ENCODE measurements at places on chromosomes 5 and 9. TPM values are rescaled to one million over a fixed set of nuclear protein-coding genes. Genes with fewer than 3 reads are reported as not detected.

GZMA gene
- 14.9 TPM for polyA plus RNA-seq

DNA sequence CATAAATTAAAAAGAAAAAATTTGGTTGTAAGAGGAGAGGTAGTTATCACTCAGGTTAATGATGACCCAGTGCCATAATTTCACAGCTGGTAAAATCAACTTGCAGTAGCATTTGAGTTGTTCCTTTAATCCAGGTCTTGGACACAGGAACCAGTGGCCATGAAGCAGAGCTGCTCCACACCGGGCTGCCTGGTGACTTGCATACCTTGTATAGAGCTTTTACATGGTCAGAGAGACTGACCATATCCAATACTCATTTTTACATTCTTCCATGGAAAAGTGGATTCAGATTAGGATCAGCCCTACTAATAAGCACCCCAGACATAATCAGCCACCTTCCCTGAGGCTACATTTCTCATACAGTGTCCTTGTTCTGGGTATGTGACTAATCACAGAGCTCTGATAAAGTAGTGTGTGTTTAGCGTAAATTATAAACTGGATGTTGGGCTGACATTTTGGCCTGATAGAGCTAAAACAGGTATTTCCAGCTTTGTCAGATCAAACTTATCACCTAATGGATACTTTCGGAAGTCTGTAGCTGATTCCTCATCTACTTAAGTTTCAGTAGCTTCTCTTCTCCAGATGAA, 77.0 kb upstream of the ZSWIM6 start:
- peak; percentile 58 for DNase-seq
- no peak overlapping the region for H3K27ac ChIP-seq
- H3K4me3 ChIP-seq = no peak overlapping the region
- peaks cover 3% of the 10 kb centered on the region for H3K4me1 ChIP-seq
- H3K27me3 ChIP-seq = no peaks in the 10 kb centered on the region

DNA sequence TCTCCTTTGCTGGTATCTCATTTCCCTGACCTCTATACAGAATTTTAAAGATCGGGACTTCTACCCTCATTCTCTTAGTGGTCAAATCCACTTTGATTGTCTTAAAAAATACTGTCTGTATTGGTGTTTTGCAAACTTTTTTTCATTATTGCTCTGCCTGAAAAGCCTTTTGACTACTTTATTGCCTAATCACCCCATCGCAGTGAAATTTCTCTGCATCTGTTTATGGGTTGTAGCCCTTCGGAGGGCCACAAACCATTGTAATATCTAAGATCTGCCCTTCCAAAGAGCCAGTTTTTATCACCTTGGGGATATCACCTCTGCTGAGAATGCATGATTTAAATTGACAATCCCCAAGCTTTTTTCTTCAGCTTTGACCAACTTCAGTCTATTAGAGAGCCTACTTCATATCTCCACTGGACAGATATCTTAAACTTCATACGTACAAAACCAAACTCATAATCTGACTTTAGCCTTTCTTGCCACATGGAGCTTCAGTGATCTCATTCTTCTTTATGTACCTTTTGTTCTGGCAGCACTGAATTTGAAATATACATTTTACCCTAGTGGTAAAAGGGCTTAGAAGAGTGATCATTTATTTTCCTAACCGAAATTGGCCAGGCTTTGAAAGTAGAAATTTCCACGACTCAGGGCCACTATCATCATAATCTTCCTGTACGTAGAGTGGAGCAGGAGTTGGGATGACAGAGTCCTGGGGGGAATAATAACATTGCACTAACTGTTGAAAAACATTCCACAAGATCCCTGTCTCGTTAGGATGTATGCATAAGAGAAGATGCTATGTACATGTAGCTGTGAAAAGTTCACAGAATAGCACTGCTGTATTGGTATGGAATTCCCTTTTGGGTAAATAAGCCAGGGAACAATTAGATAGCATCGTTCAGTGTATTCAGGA, 21.4 kb downstream of the KIF2A start:
- DNase-seq = no peak
- no peaks in the 10 kb centered on the region for H3K27me3 ChIP-seq
- H3K4me1 ChIP-seq = no peaks in the 10 kb centered on the region
- no peak overlapping the region for H3K4me3 ChIP-seq
- peaks cover 3% of the 10 kb centered on the region for H3K36me3 ChIP-seq

DNA sequence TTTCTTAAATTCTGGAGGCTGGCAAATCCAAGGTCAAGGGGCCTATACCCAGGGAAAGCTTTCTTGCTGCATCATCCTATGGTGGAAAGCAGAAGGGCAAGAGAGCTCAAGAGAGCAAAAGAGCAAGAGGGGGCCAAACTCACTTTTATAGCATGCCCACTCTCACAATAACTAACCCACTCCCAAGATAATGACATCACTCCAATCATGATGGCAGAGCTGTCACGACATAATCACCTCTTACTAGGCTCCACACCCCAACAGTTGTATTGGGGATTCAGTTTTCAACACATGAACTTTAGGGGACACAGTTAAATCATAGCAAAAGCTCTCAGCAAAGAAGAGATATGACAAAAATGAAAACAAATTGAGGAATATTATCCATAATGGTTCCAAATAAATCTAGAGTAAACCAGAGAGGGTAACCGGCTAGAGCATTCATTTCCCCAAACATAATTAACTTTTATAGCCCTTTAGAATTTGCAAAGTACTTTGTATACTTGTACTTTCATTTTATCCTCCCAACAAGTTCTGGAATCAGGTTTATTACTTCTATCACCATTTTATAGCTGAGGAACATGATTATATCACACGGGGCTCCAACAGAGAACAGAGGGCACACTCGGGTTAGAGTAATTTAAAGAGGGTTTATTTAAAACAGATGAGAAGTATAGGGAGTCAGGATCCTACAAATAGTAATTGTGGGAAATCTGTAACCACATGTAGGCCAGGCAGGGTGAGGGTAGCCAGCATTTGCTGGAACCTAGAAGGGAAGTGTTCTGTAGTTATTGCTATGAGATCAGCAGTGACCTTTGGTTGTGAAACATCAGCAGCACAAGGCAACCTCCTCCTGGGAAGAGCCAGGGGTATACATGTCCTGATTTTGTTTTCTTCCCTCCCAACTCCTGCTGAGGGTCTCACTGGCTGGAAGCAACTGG, 7.2 kb upstream of the TARS1 start:
- peaks cover 7% of the 10 kb centered on the region for H3K4me1 ChIP-seq
- H3K27me3 ChIP-seq = no peaks in the 10 kb centered on the region

GRCh38 chr5:72248410-72248981, 71.5 kb downstream of the MRPS27 start:
- H3K27me3 ChIP-seq = no peaks in the 10 kb centered on the region
- H3K4me1 ChIP-seq = no peaks in the 10 kb centered on the region
- DNase-seq = no peak

DNA sequence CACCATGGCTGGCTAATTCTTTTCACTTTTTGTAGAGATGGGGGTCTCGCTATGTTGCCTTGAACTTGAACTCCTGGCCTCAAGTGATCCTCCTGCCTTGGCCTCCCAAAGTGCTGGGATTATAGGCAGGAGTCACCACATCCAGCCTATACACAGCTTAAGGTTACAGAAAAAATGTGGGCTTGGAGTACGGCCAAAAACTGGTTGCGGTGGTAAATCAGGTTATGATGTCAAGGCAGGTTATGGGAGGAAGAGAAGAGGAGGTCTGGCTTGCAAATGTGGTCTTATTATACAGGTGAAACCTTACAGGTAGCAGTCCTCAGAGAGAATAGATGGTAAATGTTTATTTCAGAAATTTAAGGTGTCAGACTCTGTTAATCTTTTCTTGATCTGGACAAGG, 30.7 kb upstream of the SYK start:
- peaks cover 7% of the 10 kb centered on the region for H3K4me1 ChIP-seq
- no peaks in the 10 kb centered on the region for H3K36me3 ChIP-seq

Measured in large intestine (tissue), 12 donors.